ENCODE measurements at places on chromosomes 7 and 10. TPM values are rescaled to one million over a fixed set of nuclear protein-coding genes. Genes with fewer than 3 reads are reported as not detected.

The NEBL gene
- total RNA-seq, result 13.0 TPM

The GDF2 gene
- not detected for total RNA-seq

The MEOX2 gene
- not detected for total RNA-seq

The CPEB3 gene
- 3.4 TPM for total RNA-seq

The GNAT3 gene
- total RNA-seq, result not detected

The NPM3 gene
- total RNA-seq, result 199 TPM

The SEC31B gene
- total RNA-seq, result 2.6 TPM

The TMEM196 gene
- not detected for total RNA-seq

The TRIM74 gene
- not detected for total RNA-seq
